SJCRH30 (cell line): ENCODE measurements at places on chromosomes 11 and 22. TPM values are rescaled to one million over a fixed set of nuclear protein-coding genes. Genes with fewer than 3 reads are reported as not detected.

- no peaks in the 10 kb centered on the region for H3K36me3 ChIP-seq
- H3K27me3 ChIP-seq: no peaks in the 10 kb centered on the region
- DNase-seq: no peak
- H3K4me1 ChIP-seq: no peaks in the 10 kb centered on the region
- no peak overlapping the region for H3K4me3 ChIP-seq
Observed at GRCh38 chr22:44531487-44531886, 33.5 kb upstream of the RTL6 start.

DNA sequence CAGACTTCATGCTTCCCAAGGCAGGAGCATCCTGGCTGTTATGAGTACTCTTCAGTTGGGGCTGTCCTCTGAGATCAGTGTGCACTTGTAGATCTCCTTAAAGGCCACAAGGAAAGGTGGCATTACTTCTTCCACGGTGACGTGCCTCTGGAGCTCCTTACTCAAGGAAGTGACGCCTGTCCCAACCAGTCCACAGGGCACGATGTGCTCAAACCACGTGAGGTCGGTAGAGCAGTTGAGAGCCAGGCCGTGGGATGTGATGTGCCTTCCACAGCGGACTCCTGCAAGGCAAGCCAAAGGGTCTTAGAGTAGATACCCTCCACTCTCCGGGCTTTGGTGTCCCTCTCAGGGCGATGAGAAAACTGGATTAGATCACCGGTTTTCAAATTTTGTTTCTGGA, 1.4 kb downstream of the LIPT2 start:
- no peaks in the 10 kb centered on the region for H3K27me3 ChIP-seq
- peak overlapping the region; percentile 86 for H3K27ac ChIP-seq
- peak overlapping the region; percentile 93 for H3K4me3 ChIP-seq
- no peaks in the 10 kb centered on the region for H3K36me3 ChIP-seq
- peak; percentile 22 for DNase-seq
- peaks cover 7% of the 10 kb centered on the region for H3K4me1 ChIP-seq

DNA sequence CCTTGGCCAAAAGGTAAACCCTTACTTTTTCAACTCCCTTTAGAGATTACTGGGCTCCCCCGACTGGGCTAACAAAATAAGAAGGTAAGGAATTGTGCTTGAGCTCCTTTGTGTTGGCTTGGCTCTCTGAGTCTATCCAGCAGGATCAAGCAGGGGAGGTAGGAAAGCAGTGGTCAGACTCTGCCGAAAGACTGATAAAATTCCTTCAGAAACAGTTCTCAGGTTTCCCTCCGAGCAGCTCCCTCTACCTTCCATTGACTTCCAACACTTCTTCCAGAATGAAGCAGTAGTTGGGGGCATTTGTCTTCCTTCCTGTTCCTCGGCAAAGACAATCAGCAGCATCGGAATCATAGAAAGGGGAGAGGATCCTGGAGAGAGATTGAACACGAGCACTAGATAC, 16.1 kb upstream of the CARD18 start:
- H3K4me3 ChIP-seq: no peak overlapping the region
- H3K36me3 ChIP-seq: no peaks in the 10 kb centered on the region
- H3K4me1 ChIP-seq: no peaks in the 10 kb centered on the region

- H3K27me3 ChIP-seq: no peaks in the 10 kb centered on the region; the same call in 1 of the 2 replicates
- H3K27ac ChIP-seq: no peak overlapping the region
- no peaks in the 10 kb centered on the region for H3K36me3 ChIP-seq
- no peaks in the 10 kb centered on the region for H3K4me1 ChIP-seq
- no peak overlapping the region for H3K4me3 ChIP-seq
Observed at GRCh38 chr11:32333320-32333991, 101.9 kb downstream of the WT1 start.

DNA sequence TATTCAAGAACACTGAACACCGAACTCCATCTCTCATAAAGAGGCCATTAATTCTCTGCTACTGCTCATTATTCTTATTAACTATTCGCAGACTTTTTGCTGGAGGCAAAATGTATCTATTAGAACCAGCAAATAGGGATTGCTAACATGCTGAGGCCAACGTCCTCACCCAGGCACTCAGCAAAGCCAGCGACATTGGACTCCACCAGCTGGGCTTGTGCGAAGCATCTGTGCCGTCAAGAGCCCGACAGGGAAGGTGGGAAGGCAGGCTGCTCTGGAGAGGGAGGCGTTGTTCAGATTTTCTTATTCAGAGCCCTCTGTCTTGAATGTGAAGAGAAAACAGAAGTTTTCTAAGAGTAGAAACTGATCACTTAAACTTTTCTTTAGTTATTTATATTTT, 615.6 kb upstream of the KIRREL3 start:
- no peaks in the 10 kb centered on the region for H3K4me1 ChIP-seq
- H3K4me3 ChIP-seq: no peak overlapping the region
- DNase-seq: no peak
- no peaks in the 10 kb centered on the region for H3K36me3 ChIP-seq
- H3K27ac ChIP-seq: no peak overlapping the region

GRCh38 chr11:110182886-110183285, 89.7 kb downstream of the ZC3H12C start:
- H3K4me1 ChIP-seq: no peaks in the 10 kb centered on the region
- H3K27me3 ChIP-seq: no peaks in the 10 kb centered on the region
- no peak overlapping the region for H3K4me3 ChIP-seq
- no peaks in the 10 kb centered on the region for H3K36me3 ChIP-seq
- no peak overlapping the region for H3K27ac ChIP-seq

- H3K27ac ChIP-seq: no peak overlapping the region
- peaks cover 5% of the 10 kb centered on the region; the same call in 1 of the 2 replicates for H3K27me3 ChIP-seq
- no peak for DNase-seq
- H3K4me1 ChIP-seq: peaks cover 2% of the 10 kb centered on the region; the same call in 1 of the 2 replicates
- no peaks in the 10 kb centered on the region for H3K36me3 ChIP-seq
Observed at GRCh38 chr11:33867561-33867960, 24.3 kb downstream of the LMO2 start.

DNA sequence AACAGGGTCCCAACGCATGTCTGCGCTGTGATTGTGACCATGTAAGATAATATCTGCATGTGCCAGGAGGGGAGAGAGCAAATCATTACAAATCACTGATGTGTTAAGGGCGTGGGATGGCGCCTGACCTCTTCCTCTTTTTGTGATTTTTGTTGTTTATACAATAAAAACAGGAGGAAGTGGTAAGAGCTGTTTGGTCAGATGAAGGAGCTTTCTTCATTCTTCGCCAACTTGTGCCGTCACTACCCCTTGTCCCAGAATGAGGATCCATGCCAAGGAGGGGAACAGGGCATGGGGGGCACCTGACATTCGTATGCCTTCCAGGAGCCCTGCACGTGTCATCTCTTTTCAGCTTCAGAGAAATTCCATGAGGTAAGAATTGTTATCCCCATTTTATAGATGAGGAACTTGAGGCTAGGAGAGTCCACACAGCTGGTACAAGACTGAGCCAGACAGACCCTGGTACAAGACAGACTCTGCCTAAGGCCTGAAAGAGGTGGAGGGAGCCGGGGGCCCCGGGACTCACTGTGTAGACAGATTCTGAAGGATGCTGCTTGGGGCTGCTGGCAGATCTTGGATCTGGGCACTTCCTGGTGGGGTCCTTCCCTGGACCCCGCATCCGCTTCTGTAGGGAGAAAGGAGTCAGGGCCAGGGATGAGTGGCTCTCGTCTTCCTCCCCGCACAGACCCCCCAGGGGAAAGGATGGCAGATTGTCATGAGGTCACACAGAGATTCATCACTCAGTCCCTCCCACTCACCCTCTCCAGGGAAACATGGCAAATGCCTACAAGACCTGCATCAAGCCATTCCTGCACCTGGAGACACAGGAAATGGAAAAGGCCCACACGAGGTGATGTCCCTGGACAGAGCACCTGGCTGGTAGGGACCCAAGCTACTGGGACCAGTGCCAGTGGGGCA, 34.6 kb downstream of the NFAM1 start:
- peaks cover 4% of the 10 kb centered on the region; the same call in 1 of the 2 replicates for H3K27me3 ChIP-seq
- no peak overlapping the region for H3K27ac ChIP-seq
- no peak overlapping the region for H3K4me3 ChIP-seq
- H3K36me3 ChIP-seq: no peaks in the 10 kb centered on the region
- H3K4me1 ChIP-seq: no peaks in the 10 kb centered on the region

DNA sequence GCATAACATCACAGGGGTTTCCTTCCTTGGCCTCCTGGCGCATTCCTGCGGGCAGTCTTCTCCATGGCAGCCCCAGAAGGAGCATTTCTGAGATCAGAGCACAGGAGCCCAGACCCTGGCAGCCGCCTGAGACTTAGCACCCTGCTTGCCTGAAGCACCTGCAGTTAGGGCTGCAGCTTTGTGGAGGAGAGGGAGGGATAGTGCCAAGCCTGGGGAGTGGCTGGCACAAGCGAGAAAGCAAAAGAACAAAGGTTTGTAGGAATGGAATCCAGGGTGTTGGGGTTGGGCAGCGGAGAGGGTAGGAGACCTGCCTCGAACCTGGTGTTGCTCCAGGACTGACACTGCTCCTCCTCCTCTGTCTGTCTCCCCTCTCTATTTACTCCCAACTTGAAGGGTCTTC, 66.9 kb downstream of the SCN3B start:
- H3K36me3 ChIP-seq: no peaks in the 10 kb centered on the region
- no peaks in the 10 kb centered on the region for H3K27me3 ChIP-seq
- no peak overlapping the region for H3K27ac ChIP-seq
- H3K4me1 ChIP-seq: peaks cover 28% of the 10 kb centered on the region
- no peak for DNase-seq
- H3K4me3 ChIP-seq: no peak overlapping the region

DNA sequence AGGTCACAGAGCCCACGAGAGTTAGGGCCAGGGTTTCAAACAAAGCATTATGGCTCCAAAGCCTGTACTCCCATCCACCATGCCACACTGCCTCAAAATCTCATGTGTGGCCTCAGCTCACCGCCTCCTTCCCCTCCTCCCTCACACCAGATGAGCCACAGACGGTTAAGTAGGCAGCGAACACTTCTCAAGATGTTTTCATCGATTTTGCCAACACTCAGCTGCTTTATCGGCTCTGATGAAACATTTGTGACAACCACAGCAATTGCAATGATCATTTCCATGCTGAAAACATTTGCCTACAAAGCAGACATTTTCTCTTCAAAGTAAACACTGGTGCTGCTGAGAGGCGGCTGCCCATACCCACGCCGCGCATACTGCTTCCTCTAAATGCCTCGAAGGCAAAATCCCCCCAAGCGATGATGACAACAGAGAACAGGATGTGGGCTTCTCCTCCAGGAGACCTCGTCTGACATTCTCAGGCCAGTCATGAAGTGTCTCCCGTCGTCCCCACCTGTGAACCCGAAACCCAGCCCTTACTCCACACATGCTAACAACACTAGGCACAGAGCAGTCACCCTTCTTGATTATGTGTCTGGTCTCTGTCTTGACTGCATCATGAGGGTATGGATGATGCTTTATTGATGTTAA, 599.2 kb downstream of the SOX6 start:
- no peaks in the 10 kb centered on the region for H3K4me1 ChIP-seq
- no peaks in the 10 kb centered on the region for H3K36me3 ChIP-seq
- no peak for DNase-seq
- H3K4me3 ChIP-seq: no peak overlapping the region
- H3K27ac ChIP-seq: no peak overlapping the region
- peaks cover 3% of the 10 kb centered on the region; the same call in 1 of the 2 replicates for H3K27me3 ChIP-seq

DNA sequence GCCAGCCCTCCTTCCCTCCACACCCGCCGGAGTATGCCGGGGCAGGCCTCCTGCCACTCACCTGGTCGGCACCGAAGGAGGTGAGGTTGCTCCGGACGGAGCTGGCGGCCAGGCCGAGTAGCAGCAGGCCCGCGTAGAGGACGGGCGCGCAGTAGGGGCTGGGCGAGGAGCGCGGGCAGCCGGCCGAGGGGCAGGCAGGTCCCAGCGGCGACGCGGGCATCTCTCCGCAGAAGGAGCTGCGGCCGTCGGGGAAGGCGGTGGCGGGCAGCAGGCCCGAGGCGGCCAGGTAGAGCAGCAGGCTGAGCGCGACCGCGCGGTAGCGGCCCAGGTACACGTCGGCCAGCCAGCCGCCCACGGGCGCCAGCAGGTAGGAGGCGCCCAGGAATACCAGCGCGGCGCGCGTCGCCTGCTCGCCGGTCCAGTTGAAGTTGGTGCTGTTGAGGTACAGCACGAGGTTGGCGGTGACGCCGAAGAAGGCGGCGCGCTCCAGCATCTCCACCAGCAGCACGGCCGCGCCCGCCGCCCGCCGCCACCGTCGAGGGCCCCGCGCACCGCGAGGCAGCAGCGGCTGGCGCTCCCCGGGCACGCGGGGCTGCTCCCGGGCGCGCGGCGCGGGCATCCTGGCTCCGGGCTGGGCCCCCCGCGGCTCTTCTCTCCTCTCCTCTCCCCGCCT, 907 bp downstream of the SLC15A3 start:
- DNase-seq: no peak
- no peaks in the 10 kb centered on the region for H3K27me3 ChIP-seq
- no peak overlapping the region for H3K4me3 ChIP-seq
- H3K4me1 ChIP-seq: no peaks in the 10 kb centered on the region
- no peaks in the 10 kb centered on the region for H3K36me3 ChIP-seq
- H3K27ac ChIP-seq: no peak overlapping the region

GRCh38 chr11:59510941-59511589, at the start of gene OR4D9:
Gene OR4D9, plus strand, starts transcription at chr11:59511539. Its CDS starts 3,374 bp downstream, at chr11:59514913.
- no peak within 1 kb of the TSS for H3K27ac ChIP-seq
- H3K4me1 ChIP-seq: no peaks in the 10 kb centered on the region
- no peaks in the 10 kb centered on the region for H3K36me3 ChIP-seq
- no peaks in the 10 kb centered on the region for H3K27me3 ChIP-seq

DNA sequence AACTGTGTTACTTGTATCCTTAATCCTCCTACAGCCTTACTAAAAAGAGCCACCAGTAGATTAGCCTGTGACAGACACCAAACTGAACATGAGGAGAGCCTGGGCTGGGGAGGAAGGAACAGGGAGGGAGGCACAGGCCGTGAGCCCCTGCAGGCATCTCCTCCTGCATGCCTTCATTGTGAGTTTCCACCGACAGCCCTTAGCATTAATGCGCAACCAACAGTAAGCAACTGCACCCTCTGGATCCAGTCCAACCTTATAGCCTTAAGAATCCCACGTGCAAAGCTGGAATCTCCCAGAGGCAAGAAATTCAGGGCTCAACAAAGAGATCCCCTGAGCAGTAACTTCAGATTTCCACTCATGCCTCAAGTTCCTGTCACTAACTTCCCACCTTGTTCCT, 84.6 kb downstream of the ETS1 start:
- DNase-seq: peak; percentile 61
- H3K4me3 ChIP-seq: no peak overlapping the region
- H3K36me3 ChIP-seq: peaks cover 2% of the 10 kb centered on the region
- no peaks in the 10 kb centered on the region for H3K27me3 ChIP-seq

DNA sequence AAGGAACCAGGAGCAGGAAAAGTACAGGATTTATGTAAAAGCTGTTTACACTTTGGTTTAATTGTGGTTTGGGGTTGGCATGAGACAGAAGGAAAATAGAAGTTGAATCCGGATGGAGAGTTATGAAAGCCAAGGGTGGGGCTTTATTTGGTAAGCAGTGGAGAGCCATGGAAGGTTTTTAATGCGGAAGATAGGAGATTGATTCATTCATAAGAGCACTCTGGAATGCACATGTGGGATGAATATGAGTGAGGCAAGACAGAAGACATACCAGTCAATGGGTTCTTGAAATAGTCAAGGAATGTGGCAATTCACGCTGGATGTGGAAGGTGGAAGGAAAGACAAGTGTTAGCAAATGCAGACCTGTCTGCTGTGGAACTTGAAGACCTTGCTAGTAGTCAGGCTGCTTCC, 9.3 kb upstream of the GLB1L3 start:
- no peak for DNase-seq
- no peak overlapping the region for H3K4me3 ChIP-seq
- H3K4me1 ChIP-seq: peaks cover 32% of the 10 kb centered on the region
- no peak overlapping the region; the same call in 1 of the 2 replicates for H3K27ac ChIP-seq
- no peaks in the 10 kb centered on the region for H3K27me3 ChIP-seq

IRAG1 gene
- total RNA-seq: not detected in 2 replicates

MMP27 gene
- not detected in 2 replicates for total RNA-seq

UPK3A gene
- not detected in 2 replicates for total RNA-seq

OSBP2 gene
- not detected in 2 replicates for total RNA-seq

SCGB1C1 gene
- not detected in 2 replicates for total RNA-seq
